ENCODE measurements at places on chromosomes 1 and 21.

DNA sequence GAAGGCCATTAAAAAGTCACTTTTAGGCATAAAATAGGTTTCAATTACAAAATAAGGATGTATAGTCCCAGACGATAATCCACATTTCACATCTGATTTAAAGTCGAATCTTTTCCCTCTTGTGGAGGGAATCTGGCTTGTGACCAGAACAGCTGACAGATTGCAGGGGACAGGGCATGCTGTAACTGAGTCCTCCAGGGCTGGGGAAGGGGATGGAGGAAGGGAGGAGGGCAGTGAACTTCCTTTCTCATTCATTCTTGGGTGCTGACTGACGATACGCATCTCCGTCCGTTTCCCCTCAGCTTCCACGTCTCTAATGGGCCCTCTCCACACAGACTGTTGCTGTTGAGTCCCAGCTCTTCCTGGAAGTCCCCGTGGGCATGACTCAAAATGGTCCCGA lies 108.1 kb upstream of the CSF3R start:
- no peak for DNase-seq

- no peak for DNase-seq
These were observed 111.5 kb downstream of the GRIK3 start for GRCh38 chr1:36922593-36923426.

GRCh38 chr1:203776636-203777035 lies 11.7 kb downstream of the LAX1 start:
- no peak for DNase-seq

DNA sequence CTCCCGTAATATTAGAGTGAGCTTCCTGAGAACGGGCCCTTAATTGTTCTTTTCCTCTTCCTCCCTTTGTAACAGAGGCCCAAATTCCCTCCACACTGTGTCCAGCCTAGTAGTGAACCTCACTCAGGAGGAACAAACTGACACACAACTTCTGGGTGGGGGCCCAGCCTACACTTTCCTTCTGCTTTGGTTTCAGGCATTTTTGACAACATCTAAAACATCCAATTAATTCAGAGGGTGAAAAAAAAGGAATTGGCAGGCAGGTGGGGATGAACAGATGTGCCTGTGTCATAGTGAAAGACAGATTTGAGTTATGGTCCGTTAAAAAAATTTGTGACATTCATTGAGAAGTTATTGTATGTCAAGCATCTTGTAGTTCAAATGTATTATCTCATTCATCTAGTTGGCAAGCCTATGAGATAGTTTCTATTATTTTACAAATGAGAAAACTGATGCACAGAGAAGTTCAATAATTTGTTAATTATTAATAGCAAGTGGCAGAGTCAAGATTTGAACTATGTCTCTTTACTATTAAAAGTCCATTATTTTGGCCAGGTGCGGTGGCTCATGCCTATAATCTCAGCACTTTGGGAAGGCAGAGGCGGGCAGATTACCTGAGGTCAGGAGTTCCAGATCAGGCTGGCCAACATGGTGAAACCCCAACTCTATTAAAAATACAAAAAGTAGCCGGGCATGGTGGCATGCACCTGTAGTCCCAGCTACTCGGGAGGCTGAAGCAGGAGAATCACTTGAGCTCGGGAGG lies 41.6 kb upstream of the LRIG2 start:
- no peak for DNase-seq

GRCh38 chr1:187999973-188000372 lies 1171.2 kb downstream of the PLA2G4A start:
- DNase-seq = no peak

- DNase-seq = no peak
These were observed 142.6 kb downstream of the PEX14 start for GRCh38 chr1:10617318-10617717.

DNA sequence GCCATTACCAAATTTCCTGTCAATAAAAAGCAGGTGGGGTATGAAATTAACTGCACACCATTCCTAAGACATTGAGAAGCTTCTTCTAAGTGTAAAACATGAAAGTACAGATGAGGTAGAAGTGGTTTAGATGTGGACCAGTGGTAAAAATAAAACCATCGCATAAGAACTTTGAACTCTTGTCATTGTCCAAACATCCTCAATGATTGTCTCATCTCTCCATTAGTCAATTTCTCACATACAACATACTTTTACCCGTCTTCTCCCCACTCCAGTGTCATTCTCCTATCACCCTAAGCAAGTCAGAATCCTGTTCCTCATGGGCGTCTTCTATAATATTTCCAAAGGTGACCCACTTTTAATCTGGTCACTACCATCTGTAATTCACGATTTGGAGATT lies 24.3 kb upstream of the SLC19A2 start:
- DNase-seq = no peak

DNA sequence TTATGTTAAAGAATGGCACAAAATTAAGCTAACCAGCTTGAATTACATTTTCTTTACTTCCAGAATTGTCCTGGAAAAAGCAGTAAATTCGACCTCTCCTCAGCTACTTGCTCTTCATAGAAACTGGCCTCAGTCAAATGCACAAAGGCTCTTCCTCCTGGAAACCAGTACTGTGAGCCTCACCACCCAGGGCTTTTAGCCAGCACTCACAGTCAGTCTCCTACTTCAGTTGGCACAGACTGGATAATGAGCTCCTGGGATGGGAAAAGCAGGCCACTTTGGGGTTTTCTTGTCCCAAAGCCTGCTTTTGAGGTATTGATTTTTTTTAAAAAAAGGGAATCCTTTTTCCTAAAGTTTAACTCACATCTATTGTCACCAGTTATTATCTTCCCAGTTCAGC lies 40.4 kb downstream of the SCYL3 start:
- DNase-seq = no peak

DNA sequence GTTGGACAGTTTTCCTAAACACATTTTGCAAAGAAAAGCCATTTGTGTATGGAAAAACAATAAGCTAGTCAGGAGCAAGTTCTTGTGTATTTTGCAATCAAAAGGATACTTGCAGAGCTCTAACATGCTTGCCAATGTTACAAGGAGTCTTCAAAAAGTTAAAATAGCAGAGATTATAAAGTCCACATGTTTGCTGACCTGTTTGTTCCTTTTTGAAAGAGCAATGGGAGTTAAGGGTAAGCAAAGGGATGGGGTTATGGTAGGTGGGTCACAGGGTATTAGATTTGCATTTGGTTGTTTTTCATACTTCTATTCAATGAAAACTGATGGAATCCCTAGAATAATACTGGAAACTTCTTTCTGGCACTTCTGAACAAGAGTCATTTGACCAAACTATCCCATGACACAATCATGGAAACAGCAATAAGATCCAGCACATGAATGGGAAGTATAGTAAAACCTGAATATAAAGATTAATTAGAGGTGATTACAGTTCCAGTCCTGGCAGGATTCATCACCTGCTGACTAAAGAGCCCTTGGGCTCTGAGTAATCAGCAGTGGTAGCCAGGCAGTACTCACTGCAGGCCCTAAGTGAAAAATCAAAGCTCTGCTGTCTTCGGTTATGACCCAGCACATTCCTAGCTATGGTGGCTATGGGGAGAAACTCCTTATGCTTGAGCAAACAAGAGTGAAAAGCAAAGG lies 27.1 kb upstream of the ZC3H11B start:
- no peak for DNase-seq

- no peak for DNase-seq
These were observed 23.8 kb downstream of the ATP8B2 start for GRCh38 chr1:154349121-154349520.

DNA sequence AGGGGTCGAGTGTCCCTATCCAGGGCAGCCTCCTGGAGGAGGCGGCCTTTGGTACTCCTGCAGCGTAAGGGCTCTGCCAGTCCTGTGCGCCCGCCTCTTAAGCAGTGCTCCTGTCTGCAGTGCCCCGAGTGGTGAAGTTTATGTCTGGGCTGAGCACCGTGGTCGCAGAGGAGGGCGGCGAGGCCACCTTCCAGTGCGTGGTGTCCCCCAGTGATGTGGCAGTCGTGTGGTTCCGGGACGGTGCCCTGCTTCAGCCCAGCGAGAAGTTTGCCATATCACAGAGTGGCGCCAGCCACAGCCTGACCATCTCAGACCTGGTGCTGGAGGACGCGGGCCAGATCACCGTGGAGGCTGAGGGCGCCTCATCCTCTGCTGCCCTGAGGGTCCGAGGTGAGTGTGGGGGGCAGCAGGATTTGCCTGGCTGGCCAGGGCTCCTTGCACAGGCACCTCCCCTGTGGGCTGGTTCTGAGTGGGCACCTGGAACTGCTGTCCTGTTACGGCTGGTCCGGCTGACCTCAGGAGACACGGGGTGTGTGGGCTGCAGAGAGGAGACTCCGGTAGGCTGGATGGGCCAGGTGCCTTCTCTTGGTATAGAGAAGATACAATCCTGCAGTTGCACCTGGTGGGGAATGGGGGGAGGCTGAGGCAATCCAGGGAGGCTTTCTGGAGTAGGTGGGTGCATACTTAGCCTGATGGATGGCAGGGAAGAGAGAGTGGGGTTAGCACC lies 66.8 kb downstream of the OBSCN start:
- DNase-seq = no peak

DNA sequence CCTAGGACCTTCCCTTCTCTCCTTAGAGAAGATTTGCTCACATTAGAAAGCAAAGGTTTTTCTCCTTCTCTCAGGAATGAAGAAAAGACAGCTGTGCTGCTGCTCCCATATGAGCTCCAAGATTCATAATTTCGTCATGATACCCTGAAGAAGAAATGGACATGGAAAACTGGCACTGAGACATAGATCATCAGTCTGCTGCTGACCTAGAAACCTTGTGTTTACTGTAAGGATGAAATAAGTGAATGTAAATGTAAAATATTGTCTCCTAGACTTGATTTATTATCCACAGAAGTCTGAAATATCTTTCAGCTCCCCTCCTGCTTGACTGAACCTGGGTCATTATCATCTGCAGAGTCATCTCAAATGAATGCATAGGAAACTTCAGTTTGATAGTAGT lies 77.9 kb downstream of the ZC3H11B start:
- DNase-seq = no peak

DNA sequence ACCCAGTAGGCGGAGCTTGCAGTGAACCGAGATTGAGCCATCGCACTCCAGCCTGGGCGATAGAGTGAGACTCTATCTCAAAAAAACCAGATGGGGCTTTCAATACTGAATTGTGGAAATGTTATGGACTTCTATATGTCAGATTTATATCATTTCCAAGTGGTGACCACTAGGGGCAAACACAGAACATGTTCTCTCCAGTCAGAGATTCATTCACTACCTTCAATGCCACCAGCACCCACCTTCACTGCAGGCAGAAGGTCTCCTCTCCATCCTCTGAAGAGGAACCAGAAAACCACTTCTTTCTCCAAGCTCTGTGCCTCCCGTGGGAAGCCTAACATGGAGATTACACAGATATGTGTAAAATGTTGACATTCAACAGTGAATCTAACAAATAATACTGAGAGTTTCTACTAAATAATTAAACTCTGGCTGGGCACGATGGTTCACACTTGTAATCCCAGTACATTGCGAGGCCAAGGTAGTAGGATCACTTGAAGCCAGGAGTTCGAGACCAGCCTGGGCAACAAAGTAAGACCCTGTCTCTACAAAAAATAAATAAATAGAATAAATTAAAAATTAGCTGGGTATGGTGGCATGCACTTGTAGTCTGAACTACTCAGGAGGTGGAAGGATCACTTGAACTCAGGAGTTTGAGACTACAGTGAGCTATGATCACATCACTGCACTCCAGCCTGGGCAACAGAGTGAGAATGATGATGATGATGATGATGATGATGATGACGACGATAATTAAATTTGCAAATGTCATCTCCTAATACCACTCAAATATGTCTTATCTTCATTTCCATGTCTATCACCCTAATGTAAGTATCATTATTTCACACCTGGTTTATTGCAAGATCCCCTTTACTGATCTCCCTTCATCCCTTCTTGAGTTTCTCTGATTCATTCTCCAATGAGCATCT lies 151.1 kb downstream of the ZNF281 start:
- no peak for DNase-seq

DNA sequence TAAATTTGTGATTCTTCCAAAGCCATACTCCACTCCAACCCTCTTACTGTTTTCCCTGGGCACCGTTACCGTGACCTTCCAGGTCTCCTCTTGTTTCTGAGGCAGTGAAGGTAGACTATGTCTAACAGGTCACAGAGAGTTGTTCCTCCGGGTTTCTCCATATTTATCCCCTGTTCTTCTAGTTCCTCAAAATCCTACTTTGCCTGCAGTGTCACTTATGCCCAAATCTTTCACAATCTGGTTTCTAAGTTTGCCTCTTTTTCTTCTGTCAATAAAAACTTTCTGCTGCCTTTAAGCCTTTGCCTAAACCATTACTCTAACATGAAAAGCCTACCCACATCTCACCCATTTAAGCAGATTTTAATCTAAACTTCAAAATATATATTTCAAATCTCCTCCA lies 87.7 kb downstream of the C4BPA start:
- DNase-seq = no peak

- no peak for DNase-seq
These were observed 92.9 kb downstream of the UBIAD1 start for GRCh38 chr1:11365744-11366387.

GRCh38 chr1:241612533-241613477 lies 27.4 kb downstream of the CHML start:
- no peak for DNase-seq

- DNase-seq = no peak
These were observed 231.3 kb upstream of the USP25 start for GRCh38 chr21:15498455-15498854.

DNA sequence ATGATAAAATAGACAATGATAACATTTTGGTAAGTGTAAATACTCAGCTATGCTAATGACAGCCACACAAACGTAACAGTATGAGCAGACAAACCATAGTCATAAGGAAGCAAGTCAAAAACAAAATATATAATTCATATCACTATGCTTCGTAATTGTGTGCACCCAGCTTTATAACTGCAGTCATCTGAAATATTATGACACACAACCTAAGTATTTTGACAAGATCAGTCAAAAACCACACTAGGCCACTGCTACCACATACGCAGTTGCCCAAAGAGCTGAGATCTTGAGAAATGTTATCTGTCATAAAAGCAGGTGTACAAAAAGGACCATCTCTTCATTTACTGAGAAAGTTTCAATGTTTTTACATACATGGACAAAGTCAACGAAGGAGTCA lies 26.0 kb downstream of the RNASEL start:
- DNase-seq = no peak

- DNase-seq = no peak
These were observed 30.0 kb downstream of the PRKACB start for GRCh38 chr1:84174051-84174556.
